ENCODE measurements at places on chromosomes 6 and 20.

GRCh38 chr6:4271761-4272470, 136.5 kb upstream of the ECI2 start:
- DNase-seq: no peak

- DNase-seq: no peak
These were observed 831 bp downstream of the PMEPA1 start for GRCh38 chr20:57708694-57709673.

- peak; percentile 34 for DNase-seq
These were observed 1.4 kb downstream of the PHF20 start for GRCh38 chr20:35773154-35773751.

GRCh38 chr6:42163981-42164380, 9.2 kb upstream of the GUCA1A start:
- no peak for DNase-seq

GRCh38 chr20:20076297-20077065, 24.1 kb downstream of the CFAP61 start:
- DNase-seq: no peak

DNA sequence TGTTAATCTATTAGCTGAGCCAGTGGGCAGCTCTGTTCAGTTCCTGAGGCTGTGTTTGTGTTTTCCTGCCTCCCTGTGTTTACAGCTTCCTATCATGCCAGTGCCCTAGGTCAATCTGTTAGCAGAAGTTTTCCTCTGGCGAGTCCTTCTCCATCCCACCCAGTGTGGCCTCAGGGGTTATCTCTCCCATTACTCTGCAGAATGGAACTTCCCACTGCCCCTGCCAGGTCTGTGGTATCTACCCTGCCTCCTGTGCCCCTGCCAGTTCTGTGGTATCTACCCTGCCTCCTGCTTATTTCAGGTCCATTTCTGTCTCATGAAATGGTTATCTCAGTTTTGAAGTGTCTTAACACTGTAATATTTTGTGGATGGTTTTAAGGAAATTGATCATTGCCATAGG, 63.1 kb downstream of the SLX4IP start:
- no peak for DNase-seq

DNA sequence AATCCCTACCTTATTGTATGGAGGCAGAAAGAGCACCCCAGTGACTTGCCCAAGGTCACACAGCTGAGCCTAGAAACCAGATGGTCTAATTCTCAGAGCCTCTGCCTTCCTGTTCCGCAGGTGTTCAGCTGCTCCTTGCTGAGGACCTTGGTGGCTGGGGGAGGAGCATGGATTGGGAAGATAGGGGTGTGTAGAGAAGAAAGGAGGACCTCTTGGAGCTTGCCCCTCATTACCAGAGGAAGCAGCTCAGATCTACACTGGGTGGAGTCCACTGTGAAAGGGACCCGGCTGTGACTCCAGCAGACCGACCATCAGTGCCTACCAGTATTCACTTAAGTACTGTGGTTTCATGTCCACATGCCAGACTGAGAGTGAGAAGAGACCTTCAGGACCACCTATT, 15.2 kb downstream of the FOXP4 start:
- DNase-seq: no peak

- DNase-seq: no peak
These were observed 6.6 kb downstream of the EZR start for GRCh38 chr6:158812611-158813010.

DNA sequence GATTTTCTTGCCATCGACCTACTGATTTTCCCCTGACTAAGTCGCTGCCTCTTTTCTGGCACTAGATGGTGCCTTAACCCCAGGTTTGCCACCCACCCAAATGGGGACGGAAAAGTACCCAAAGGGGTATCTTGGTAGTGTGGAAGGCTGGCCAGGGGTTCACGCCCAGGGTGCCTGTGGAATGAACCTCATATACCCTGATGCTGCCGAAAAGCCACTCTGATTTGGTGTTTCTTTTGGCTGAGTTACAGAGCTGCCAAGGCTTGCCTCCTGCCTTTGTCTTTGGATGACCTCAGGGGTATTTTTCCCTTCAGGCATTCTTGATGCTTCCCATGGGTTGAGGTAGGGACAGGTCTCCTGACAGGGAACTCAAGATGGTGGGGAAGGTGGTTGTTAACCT, 78.1 kb downstream of the MAP3K7 start:
- no peak for DNase-seq

GRCh38 chr6:82216549-82216948, 31.0 kb downstream of the IBTK start:
- DNase-seq: no peak

- no peak for DNase-seq
These were observed 102.1 kb downstream of the TMEM170B start for GRCh38 chr6:11639376-11640235.

GRCh38 chr20:858011-858410, 24.5 kb downstream of the FAM110A start:
- DNase-seq: no peak
